Kidney capillary endothelial cell (primary cell): ENCODE measurements at places on chromosomes 7 and 10.

- DNase-seq = no peak
These were observed 92.0 kb downstream of the DLG5 start for GRCh38 chr10:77834540-77834939.

GRCh38 chr7:7686811-7687508, 31.4 kb downstream of the RPA3 start:
- DNase-seq = no peak

DNA sequence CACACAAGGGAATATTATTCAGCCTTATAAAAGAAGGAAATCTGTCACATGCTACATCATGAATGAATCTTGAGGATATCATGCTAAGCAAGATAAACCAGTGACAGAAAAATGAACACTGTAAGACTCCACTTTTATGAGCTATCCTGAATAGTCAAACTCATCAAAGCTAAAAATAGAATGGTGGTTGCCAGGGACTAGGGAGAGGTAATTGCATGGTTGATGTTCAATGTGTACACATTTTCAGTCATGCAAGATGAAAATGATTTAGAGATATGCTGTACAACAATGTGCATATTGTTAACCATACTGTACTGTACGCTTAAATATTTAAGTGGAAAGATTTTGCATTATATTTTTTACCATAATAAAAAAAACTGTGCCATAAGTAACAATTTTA, 1349.1 kb downstream of the XPNPEP1 start:
- no peak for DNase-seq

GRCh38 chr10:14562218-14563075, 212.2 kb downstream of the FAM107B start:
- DNase-seq = no peak
